ENCODE measurements at places on chromosomes 5 and 9. TPM values are rescaled to one million over a fixed set of nuclear protein-coding genes. Genes with fewer than 3 reads are reported as not detected.

Gene ITK
- 289 TPM for total RNA-seq

Gene SLC45A2
- not detected for total RNA-seq

Gene SLC27A6
- total RNA-seq = not detected

GRCh38 chr5:52786949-52787599, 642 bp upstream of the ITGA1 start:
- DNase-seq = peak; percentile 28

DNA sequence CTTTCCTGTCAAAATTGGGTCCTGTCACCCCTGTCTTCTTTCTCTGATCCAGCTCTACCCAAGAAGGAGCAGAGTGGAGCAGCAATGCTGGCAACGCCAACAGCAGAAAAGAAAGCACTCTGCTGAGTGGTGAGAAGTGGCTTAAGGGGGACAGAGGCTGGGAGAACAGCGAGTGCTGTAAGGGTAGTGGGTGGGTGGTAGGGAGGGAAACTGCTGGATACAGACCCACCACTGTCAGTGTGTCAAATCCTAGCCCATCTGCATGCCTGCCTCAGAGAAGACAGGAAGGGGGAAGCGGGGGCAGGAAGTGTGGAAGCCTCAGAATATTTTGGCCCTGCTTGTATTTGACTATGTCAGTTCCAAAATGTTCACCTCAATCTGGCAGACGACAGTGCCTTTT, 170.4 kb upstream of the MAST4 start:
- DNase-seq = no peak

DNA sequence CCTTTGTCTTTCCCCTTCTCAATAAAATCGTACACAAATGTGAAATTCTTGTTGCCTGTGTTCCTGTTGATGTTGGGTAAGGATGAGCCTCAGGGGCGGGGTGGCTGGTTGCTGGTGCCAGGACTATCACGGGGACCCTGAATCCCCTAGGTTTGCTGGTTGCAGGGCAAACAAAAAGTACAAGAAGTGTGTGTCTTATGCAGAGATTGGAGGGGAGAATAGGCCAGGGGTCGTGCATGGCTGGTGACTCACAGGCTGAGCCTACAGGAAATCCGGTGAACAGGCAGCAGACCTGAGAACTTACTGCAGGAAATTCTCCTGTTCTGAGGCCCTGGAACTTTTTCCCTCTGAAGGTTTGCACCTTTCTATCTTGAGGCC, 5.5 kb downstream of the ANXA2R start:
- peak; percentile 16 for DNase-seq

GRCh38 chr9:37969130-37969529, 65.2 kb upstream of the SLC25A51 start:
- DNase-seq = no peak

- no peak for DNase-seq
These were observed 43.3 kb downstream of the SH3GL2 start for GRCh38 chr9:17622141-17622540.
